ENCODE measurements at places on chromosomes 6 and 20.

GRCh38 chr6:167113935-167114910, 8.7 kb upstream of the CCR6 start:
- DNase-seq, result no peak

DNA sequence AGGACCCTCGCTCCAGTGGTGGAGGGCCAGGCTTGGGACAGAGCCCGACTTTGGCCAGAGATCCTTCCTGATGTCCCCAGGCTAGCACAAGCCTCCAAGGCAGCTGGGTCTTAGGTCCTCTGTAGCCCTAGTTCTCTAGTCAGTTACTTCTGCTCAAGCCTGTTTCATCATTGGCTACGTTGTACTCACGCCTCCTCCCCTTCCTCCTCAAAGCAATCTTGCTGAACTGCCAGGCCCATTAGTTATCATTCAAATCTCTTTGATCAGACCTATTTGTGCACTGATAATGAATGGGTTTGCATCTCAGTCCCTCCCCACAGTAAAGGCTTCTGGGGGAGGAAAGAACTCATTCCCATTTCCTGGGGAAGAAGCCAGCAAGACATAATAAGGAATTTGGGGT, 256.8 kb downstream of the NFATC2 start:
- DNase-seq, result no peak

- peak; percentile 96 for DNase-seq
Measured at GRCh38 chr20:327186-328026, 2.1 kb downstream of the SOX12 start.

- DNase-seq, result no peak
Measured at GRCh38 chr20:25281541-25281991, 33.7 kb downstream of the PYGB start.

DNA sequence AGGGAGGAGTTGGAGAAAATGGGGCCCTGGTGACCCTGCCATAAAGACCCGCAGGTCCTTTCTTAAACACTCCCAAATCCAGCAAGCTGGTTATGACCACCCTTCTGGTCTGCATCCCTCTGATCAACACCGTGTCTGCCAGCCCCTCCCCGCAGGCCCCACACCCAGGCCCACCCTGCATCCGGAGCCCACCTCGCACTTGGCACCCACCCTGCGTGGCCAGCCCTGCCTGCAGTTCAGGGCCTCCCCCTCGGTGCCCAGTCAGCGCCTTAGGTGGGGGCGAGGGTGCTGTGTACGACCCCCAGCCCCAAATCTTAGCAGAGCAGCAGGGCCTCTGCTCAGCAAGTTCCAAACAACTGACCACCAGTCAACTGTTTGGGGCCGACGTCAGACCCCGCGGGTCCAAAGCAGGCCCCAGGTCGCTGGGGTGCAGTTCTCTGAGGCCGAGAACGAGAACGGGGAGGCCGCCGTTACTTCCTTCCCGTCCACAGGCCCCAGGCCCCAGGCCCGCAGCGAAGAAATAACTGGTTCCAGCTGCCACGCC, 1.2 kb downstream of the ACSS1 start:
- no peak for DNase-seq

DNA sequence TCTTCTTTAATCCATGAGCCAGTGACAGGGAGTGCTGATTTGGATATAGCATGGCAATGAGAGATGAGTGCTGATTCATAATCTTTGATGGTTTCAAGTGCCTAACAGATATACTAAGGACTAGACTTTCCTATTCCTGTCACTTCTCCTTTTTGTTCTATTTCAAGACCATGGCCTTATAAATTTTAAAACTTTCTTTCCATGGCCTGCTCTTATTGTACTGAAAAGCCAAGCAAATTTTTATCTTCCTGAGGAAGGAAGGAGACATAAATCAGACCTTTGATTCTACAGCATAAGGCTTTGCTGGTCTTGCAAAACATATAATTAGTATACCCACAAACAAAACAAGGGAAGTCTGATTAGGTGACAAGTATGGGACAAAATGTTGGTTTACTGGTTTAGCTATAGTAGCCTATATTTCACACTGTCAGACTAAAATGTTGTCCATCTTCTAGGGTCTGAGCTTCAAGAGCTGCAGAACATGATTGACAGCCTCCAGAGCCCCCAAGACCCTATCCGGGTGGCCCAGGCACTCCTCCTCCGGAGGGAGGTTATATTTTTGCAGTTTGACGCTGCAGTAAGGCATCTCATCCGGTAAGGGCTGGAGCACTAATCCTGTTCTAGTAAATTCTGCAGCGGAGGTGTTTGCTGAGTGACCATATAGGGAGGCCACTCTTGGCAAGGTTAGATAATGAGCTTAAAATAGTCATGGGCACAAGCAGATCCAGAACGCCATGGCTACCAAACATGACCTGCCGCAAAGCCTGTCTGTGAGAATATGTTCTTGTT, 82.3 kb downstream of the CD164 start:
- DNase-seq, result no peak

- no peak for DNase-seq
Measured at GRCh38 chr6:42251911-42252637, 34.4 kb upstream of the MRPS10 start.

GRCh38 chr6:156689656-156690055, 87.5 kb upstream of the ARID1B start:
- DNase-seq, result no peak

GRCh38 chr6:2611092-2611491, 139.6 kb downstream of the MYLK4 start:
- no peak for DNase-seq

- DNase-seq, result no peak
Measured at GRCh38 chr6:157538698-157539097, 157.7 kb downstream of the ZDHHC14 start.

GRCh38 chr20:36248836-36249235, 12.6 kb downstream of the AAR2 start:
- DNase-seq, result no peak

DNA sequence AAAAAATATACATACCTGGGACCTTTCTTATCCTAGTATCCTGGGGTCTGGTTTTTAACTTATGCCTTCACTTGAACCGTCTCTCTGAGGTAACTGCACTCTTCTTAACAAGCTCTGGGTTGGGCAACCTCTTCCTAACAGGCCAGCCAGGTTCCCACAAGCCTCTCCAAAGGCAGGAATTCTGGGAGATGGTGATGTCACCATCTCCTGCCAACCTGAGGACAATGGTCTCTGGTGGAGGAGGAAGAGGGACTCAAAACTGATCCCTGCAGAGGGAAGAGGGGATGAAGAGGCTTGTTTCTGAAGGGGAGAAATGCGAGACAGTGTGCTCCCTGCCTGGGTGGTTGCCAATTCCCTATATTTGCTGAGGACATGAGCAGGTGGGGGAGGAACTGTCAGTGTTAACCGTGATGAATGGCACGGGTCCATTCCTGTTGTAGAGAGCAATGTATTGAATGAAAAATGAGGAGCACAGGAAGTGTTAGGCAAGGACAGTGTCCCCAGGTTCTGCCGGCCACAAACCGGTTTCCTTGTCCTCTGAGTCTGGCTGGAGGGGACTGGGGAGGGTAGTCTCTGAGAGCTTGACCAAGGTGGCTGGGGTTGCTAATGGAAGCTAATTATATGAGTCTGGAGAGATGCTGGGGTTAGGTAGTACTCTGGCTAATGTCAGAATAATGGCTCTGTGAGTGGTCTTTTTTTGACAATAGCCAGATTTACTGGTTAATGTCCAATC, 95.5 kb downstream of the KCNB1 start:
- peak; percentile 46 for DNase-seq

DNA sequence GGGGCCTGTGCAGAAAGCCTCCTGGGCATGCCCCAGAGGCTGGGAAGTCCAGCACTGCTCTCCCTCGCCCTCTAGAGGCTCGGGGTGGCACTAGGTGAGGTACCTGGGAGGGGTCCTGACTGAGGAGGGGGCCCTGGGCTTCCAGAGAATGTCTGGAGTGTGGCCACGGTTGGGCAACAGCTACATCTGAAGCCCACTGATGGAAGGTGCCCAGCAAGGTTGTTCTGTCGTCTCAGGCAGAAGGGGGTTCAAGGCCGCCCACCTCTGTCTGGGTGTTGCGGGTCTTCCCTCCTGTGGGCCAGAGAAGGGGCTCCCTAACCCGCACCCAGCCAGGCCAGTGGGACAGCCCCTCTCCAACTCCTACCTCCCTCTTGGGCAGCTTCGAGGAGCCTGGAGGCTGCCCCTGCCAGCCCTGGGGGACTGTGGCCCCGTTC, 11.4 kb upstream of the VEGFA start:
- no peak for DNase-seq
